ENCODE measurements at places on chromosomes 6 and 20.

DNA sequence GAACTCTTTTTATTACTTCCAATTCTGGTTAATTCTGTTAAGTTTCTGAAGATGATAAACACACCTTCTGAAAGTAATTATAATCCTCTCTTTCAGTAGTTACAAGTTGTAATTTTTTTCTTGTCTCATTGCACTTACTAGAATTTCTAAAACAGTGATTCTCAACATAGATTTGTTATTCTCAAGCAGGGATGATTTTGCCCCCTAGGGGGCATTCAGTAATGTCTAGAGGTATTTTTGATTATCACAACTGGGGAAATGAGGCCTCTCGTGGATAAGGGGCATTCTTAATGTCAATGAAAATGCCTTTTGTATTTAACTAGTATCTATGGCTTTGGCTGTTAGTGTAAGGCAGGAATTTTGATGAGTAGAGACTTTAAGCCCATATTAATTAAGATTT lies 39.4 kb upstream of the MAFB start:
- DNase-seq: no peak

GRCh38 chr20:60669211-60669610 lies 582.9 kb upstream of the CDH4 start:
- no peak for DNase-seq

DNA sequence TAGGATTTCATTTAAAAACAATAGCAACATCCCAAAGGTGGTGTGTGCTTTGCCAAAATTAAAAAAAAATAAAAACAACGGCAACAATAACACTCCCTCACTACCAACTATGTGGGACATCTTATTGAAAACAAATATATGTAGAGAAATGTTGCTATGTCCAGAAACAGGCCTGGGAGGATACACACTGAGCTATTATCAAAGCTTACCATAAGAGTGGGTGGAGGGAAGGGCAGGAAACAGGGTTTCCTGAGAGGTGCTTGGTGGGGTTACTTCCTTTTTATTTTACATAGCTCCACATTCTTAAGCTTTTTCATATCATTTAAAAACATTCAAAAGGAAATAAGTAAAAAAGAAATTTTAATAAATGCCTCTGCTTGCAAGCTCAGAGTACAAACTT lies 150.0 kb upstream of the RIPOR2 start:
- no peak for DNase-seq

- DNase-seq: no peak
These were observed 311.4 kb downstream of the TAF4 start for GRCh38 chr20:61753987-61754956.

GRCh38 chr20:25503936-25504335 lies 81.4 kb downstream of the NINL start:
- DNase-seq: no peak

DNA sequence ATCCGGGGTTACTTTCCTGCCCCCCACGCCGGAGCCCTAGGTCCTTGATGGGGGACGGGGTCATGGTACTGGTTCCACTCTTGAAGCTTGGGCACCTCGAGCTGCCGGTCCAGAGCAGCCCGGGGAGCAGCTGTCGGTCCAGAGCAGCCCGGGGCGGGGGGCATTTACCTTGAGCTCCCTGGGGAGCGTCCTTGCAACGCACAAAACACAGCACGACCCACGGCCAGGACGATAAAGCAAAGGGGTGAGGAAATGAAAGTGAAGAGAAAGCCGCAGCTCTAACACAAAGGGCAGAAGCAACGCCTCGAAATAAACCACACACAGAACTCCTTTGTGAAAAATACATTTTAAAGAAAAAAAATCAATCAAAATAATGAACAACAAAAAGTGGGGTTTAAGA lies 39.1 kb downstream of the KCNQ2 start:
- no peak for DNase-seq

- peak; percentile 9 for DNase-seq
These were observed 7.1 kb downstream of the PRIM2 start for GRCh38 chr6:57324538-57324937.

Measured in NCI-H1092 treated with DMSO at 0.1 percent for 48 hours (cell line).